ENCODE measurements at places on chromosomes 11 and 22.

GRCh38 chr11:113675003-113675561 is 31.0 kb downstream of the TMPRSS5 start:
- no peak for DNase-seq

DNA sequence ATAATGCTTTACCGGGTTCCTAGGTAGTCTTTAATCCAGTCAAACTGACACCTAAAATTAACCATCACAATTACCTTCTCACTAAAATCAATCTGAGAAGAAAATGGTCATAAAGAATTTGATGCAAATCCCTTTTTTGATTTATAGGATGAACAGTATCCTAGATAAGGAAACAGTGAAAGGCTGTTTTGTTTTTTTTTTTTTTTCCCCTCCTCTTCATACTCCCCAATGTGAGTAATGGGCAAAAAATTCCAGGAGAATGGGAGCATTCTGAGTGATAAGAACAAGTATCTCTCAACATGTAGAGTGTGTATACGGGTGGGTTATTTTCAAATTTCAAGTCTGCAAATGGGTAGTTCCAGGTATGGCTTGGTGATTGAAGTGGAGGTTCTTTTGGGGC is 28.4 kb downstream of the GRAMD1B start:
- no peak for DNase-seq

- no peak for DNase-seq
These were observed 6.1 kb downstream of the MAP4K2 start for GRCh38 chr11:64796757-64797541.

DNA sequence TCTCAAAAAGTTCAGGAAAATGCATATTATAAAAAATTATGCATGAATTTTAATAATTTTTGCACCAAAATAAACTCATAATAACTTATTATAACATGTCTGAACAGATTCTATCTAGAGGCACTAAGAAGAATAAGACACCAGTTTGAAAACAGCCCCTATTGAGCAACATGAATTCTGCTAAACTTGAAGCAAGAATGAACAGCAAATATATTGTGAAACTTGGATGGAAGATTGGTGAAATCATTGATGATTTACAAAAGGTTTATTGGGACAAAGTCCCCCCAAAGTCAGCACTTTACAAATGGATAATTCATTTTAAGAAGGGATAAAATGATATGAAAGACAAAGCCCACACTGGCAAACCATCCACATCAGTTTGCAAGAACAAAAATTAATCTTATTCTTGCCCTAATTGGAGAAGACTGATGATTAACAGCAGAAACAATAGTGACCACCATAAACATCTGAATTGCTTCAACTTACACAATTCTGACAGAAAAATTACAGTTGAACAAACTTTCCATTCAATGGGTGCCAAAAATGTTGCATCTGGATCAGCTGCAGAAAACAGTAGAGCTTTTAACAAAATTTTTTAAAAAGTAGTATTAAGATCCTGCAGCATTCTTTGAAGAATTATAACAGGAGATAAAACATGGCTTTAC is 257.5 kb upstream of the FAT3 start:
- no peak for DNase-seq

GRCh38 chr22:21652547-21653545 is 10.7 kb downstream of the SDF2L1 start:
- DNase-seq: no peak

- DNase-seq: no peak
These were observed 129.7 kb upstream of the PARVA start for GRCh38 chr11:12247543-12248254.

Data from stimulated activated CD8-positive, alpha-beta memory T cell treated with anti-CD3 and anti-CD28 coated beads, Interleukin-4, amount 100 ng/mL, for 1 hour (primary cell).